ENCODE measurements at places on chromosomes 16 and 17.
A peak's percentile ranks its signal among the peaks of the same experiment; 100 is the strongest.

GRCh38 chr17:74031316-74032090, 172.0 kb upstream of the RPL38 start:
- no peak for DNase-seq

DNA sequence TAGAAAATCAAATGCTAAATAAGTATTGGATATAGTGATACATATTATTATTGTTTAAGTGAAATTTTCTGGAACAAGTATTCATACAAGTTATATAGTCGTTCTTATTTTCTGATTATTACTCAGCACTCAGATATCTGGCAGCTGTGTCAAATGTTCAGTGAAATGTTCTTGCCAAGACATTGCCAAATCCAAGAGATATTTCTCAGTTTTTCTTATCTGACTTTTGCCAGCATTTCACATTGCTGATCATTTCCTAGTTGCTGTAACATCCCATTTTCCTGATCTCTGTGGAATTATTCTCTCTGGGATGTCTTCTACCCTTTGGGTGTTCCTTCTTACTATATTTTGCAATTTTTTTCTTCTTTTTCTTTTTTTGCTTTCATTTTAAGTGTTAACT, 262.3 kb downstream of the KIF2B start:
- no peak for DNase-seq

DNA sequence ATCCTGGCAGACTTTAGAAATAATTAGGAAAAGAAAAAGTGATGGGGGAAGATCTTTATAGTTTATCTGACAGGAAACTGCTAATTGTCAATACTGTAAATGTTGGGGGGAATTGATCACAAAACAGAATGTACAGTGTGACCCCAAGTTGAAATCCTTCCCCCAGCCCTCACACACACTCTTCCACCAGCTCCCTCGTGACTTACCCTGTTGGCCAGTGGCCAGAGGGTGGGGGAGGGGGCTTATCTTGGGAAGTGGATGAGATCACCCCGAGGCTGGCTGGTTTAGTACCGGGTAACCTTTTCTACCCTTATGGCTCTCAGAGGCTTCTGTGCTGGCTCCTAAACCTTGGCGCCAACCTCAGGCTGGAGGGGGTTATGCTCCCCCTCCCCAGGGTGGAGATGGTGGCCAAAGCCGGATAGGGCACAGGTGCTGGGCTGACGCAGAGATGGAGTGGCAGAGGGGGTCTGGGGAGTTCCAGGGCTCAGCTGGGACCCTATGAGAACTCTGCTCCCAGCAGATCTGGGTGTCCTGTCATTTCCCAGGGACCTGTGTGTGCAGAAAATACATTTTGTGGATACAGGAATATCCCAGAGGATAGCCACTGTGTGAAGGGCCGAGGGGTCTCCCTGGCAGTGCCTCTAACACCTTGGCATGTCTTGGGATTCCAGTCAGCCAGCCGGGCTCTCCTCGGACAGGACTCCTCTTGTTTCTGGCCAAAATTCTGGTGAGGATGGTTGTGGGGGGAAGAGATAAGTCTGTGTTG, 18.6 kb downstream of the CDH16 start:
- DNase-seq = no peak

DNA sequence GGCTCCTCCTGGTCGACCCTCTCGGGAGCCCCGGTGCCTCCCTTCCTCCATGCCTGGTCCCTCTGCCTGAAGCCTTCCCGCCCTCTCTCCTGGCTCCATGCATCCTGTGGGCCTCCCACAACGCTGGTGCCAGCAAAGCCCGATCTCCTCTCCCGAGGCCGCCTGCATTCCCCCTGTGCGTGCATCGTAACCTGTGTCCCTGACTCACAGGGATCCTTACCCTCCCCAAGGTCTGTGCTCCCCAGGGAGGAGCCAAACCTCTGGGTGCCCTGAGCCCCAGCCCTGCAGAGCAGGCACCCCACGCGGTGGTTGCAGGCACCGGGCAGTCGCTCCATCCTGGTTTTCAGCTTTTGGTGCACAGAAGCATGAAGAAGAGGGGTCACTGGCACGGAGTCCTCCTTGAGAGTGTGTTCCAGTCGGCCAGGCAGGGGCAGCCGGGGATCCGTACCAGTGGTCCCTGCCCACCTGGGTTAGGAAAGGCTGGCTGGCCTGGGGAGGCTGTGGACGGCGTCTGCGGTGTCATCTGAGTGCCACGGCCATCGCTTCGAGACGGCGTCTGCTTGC, 1.8 kb upstream of the ENPP7 start:
- DNase-seq = no peak

DNA sequence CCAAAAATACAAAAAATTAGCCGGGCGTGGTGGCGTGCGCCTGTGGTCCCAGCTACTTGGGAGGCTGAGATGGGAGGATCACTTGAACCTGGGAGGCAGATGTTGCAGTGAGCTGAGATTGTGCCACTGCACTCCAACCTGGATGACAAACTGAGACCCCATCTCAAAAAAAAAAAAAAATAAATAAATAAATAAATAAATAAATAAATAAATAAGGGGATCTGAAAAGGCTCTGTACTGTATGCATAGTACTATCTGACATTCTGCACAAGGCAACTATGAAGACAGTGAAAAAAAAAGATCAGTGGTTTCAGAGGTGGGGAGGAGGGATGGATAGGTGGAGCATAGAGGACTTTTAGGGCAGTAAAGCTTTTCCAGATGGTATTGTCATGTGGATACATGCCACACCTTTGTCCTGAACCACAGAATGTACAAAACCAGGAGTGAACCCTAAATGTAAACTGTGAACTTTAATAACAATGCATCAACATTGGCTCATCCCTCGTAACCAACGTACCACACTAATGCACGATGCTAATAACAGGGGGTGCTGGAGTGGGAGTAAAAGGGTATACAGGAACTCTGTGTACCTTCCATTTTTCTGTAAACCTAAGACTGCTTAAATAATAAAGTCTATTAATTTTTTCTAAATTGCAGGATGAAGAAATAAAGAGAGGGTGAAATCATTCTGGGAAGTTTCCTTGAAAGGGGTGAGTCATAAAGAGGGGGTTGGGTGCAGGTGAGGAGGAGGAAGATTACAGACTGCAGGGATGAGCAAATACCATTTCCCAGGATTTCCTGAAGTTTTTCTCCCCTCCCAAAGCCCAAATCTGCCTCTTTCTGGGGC, 155.8 kb upstream of the SDK2 start:
- no peak for DNase-seq

DNA sequence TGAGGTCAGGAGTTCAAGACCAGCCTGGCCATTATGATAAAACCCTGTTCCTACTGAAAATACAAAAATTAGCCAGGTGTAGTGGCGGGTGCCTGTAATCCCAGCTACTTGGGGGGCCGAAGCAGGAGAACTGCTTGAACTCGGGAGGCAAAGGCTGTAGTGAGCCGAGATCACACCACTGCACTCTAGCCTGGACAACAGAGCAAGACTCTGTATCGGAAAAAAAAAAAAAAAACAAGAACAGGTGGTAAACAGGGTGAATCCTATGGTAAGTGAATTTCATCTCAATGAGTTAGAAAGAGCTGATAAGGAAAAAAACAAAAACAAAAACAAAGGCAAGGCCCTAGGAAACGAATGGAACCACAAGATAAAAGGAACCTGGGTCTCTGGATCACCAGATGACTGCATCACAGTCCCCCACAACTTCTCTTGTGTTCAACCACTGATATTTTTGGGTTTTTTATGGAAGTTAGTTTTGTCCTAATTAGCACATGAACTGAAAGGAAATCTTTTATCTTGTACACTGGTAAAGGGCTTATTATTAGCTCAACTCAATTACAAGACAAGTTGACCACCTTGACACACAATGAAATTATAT, 21.0 kb downstream of the GLG1 start:
- no peak for DNase-seq

DNA sequence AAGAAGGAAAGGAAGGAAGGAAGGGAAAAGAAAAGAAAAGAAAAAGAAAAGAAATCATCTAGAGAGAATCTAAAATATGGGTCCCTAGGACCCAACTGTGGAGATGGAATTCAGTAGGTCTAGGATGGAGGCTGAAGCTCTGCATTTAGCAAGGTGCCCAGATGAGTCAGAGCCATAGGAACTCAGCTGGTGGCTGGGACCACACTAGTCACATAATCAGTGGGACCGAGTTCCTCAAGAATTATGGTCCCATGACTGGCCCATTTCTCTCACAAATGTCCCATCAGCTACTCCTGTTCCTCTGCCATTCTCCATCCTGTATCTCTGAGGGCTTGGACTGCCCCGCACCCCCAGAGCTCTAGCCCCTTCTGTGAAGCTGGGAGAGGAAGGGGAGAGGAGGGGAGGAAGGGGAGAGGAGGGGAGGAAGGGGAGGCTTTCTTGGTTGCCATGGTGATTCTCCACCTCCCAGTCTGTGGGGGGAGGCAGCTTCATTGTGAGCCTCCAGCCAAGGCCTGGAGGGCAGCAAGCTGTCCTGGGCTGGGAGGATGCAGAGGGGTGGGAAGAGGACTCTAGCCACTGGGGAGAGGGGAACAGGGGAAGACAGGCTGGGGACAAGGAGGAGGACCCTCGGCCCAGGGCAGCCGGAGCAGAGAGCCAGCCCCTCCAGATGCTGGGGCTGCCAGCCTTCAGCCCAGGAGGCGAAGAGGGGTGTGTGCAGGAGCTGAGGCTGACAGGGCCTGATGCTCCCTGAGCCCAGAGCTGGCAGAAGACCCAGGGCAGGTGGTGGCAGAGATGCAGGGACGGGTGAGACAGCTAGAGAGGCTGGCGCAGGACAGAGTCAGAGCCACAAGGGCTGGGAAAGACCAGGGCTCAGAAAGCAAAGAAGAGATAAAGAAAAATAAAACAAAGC, 37.8 kb upstream of the LHX1 start:
- DNase-seq = peak; percentile 21

DNA sequence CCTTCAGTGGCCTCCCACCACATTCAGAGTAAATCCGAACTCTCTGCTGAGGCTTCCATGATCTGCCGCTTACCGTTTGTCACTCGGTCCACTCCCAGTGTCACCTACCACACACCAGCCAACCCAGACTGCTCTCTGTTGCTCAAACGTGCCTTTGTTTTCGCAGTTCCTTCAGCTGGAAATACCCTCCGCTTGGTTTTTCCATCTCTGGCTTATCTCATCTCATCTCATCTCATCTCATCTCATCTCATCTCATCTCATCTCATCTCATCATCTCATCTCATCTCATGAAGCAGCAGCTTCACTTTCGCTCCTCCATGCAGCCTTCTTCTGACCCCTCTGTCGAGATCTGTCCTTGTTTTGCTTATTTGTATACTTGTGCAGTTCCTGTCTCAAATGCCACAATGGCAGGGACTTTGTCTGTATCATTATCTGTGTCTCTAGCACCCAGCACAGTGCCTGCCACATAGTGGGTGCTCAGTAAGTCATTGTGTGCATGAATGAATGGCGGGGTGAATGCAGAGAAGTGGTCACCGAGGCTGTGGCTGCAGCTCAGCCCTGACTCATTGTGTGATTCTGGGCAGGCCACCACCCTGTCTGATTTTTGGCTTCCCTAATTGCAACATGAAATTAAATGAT, 3.8 kb upstream of the SNX20 start:
- DNase-seq = no peak

GRCh38 chr17:34435182-34435928, 72.3 kb upstream of the CCL1 start:
- no peak for DNase-seq

All from substantia nigra (tissue), 51 donors.